Central memory CD4-positive, alpha-beta T cell (primary cell): ENCODE measurements at places on chromosomes 2 and 18.

GRCh38 chr2:207805566-207806226 is 36.0 kb upstream of the FZD5 start:
- DNase-seq = no peak

GRCh38 chr2:239259173-239259572 is 141.6 kb downstream of the HDAC4 start:
- no peak for DNase-seq

DNA sequence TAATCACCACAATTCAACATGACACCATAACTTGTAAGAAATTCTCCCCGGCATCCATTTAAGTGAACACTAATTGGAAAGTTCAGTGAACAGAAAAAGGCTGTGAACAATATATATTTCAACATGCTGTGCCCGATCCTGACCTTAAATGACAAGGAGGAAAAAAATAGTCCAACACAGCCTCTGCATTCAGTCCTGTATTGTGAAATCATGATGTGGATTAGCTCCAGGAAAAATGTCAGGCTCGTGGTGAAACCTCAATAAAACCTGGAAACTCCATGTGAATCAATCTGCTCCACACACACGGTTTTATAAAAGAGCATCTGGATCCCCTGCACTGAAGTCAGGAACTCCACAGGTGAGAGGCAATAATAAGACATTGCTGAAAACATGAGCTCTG is 145.4 kb upstream of the SPOPL start:
- DNase-seq = no peak

DNA sequence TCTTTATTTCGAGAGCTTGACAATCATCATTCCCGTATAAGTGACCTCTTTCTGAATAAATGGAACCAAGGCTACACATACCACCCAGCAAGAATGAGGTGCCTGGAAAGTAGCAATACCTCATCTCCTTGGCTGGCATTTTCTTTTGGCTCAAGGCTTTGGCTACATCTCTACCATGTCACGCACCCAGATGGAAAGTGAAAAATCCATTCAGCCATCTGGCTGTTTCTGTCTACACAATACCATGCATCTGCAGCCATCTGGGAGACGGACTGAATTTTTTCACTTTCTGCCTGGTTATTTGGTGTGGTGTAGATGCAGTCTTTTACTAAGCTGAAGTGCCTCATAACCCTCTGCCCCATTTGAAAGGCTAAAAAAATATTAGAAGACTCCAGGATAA is 566.9 kb downstream of the BCL11A start:
- DNase-seq = no peak

- DNase-seq = no peak
These were observed 114.8 kb downstream of the NEB start for GRCh38 chr2:151619337-151619989.

DNA sequence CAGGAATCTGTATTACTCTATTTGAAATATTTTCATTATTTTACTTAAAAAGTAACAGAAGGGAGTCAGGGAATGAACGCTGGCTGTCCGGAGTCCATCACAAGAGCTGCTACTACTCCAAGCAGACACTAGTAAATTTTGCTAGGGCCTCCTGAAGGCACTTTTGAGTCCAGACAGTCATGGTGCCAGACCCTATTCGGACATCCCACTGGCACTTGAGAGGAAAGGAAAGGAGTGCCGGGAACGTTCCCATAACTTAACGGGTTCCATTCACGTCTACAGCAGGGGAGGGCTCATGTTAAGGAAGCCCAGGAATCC is 563 bp upstream of the GMCL1 start:
- DNase-seq = no peak

DNA sequence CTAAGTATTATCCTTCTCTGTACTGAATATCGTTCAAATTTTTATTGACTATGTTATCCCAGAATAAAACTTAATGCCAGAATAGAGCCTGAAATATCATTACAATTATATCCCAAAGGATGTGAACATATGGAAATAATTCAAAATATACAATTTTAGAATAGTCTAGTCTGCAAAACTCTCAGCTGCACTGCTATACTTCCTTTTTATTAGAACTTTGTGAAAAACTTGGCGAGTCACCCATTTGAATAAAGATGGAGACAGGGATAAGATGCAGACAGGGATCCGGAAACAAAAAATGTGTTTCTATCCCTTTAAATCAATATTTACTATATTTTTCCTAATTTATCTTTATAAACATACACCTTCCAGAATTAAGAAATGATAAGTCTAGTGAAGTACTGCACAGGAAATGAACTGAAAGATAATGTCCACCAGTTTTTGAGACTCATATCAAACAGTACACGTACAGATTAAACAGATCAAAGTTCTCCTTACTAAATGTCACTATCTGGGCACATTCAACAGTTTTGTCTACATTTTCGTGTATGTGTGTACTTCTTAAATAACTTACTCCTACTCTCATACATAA is 107.8 kb downstream of the MEP1B start:
- no peak for DNase-seq

DNA sequence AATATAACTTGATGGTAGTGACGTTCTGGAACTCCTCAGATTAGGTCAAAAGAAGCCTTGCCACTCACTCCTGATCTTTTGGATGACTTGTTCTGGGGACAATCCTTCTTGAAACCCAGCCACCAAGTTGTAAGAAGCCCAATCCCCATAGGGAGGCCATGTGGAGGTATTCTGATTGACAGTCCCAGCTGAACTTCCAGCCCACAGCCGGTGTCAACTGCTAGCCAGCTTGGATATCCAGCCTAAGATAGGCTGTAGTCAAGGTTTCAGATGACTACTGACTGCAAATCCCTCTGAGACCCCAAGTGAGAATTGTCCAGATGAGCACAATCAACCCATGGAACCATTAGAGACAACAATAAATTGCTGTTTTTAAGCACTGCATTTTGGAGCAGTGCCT is 31.4 kb downstream of the EIF2AK2 start:
- DNase-seq = no peak

DNA sequence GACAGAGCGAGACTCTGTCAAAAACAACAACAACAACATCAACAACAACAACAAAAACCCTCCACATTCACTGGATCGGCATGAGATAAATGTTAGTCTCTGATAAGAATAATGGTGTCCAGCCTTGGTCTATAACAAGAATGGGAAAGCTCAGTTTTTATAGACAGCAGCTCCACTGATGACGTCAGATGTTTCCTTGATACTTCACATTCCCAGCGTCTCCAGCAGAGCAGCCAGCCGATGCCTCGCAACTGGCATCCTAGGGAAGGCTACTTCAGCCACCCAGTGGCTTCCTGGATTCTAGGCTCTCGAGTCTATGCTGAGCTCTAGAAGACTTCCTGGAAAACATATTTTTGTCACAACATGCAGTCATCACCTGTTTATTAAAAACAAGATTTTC is 271.4 kb upstream of the SMIM21 start:
- no peak for DNase-seq

DNA sequence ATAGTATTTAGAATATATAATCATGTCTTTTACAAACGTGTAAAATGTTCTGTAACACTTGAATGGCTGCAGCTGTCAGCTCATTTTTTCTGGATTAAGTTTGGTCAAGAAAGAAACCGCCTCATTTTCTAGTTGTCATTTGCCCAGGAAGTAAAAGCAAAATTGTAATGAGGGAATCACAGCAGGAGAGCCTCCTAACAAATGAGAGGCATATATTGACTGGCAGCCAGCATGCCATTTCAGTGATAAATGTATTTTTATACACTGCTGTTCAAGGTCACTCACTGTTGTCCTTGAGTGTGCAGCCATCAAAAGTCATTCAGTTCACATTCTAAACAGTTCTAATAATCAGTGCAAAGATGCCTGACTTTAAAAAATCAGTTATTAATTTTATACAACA is 144.3 kb upstream of the BOD1L2 start:
- DNase-seq = no peak

- DNase-seq = no peak
These were observed 44.7 kb downstream of the C2orf42 start for GRCh38 chr2:70145851-70146739.

DNA sequence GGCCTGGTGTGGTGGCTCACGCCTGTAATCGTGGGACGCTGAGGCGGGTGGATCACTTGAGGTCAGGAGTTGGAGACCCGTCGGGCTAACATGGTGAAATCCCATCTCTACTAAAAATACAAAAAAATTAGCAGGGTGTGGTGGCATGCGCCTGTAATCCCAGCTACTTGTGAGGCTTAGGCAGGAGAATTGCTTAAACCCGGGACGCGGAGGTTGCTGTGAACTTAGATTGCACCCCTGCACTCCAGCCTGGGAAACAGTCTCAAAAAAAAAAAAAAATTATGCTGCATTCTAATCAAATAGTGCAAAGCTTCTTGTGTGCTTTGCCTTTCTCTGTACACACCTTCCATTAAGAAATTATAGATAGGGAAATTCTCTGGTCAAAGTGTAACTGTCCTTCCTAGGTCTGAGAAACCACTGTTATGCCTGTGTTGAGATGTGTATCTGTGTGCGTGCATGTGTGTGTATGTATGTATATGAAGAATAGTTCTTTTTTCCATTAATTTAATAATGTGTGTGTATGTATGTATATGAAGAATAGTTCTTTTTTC is 2.5 kb downstream of the CD28 start:
- DNase-seq = no peak

- DNase-seq = no peak
These were observed 9.3 kb upstream of the TSN start for GRCh38 chr2:121746071-121746578.

DNA sequence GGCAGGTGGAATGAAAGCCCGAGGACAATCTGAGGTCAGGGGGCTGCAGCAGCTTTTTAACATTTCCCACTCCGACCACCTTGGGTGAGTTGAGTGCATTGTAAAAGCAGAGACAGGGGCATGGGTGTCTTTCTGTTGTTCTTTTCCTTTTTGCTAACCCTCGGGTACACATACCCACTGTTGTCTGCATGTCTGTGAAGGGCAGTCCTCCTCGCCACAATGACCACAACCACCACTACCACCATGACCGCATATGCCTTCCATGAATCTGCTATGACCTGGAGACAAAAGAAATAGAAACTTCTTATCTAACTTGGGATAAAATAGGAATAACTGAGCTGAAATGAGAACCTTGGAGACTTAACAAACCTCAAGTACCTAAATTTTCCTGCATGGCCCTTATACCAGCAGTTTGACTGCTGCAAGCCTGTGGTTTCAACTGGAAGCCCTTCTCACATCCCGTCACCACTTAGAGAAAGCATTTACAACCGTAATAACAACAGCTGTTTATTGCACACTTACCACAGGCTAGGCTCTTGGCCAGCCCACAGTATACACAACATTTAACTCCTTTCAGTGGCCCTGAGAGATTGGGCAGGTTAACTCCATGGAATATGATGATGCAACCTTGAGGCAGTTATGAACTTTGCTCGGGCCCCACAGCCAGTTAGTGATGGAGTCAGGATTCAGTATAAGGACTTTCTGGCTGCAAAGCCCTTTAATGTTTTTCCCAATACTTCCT is 80.3 kb downstream of the GYPC start:
- DNase-seq = no peak

- no peak for DNase-seq
These were observed 250.9 kb downstream of the IRS1 start for GRCh38 chr2:226548732-226549131.

- DNase-seq = no peak
These were observed 45.3 kb upstream of the UNC80 start for GRCh38 chr2:209726311-209726710.

DNA sequence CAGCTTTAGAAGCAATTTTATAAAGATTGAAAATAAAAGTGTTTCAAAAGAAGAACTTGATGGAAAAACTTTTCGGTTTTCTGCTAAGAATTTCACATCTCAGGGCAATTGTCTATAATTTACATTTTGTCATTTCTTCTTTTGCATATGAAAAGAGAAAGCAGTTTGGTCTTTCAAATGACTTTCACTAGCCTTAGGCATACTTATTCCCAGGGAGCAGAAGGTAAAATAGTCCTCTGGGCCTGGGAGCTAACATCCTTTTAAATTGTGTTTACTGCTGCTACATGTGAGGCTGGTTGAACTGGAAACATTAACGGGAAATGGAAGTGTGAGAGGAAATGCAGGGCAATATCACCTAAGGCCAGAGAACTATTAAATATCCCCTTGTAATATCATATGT is 37.1 kb downstream of the MYO3B start:
- no peak for DNase-seq

DNA sequence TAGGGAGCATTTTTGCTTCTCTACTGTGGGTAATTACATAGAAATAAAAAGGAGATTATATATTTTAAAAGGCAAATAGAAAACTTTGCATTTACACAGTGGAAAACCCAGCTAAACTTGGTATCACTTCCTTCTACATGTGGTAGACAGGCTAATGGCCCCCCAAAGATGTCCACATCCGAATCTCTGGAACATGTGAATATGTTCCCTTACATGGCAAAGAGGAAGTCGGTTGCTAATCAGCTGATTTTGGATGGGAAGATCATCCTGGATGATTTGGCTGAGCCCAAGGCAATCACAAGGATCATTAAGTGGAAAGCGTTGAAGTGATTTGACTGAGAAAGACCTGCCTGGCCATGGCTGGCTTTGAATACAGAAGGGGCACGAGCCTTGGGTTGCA is 26.2 kb downstream of the CREG2 start:
- no peak for DNase-seq

GRCh38 chr2:74162951-74163350 is 15.2 kb upstream of the BOLA3 start:
- no peak for DNase-seq

DNA sequence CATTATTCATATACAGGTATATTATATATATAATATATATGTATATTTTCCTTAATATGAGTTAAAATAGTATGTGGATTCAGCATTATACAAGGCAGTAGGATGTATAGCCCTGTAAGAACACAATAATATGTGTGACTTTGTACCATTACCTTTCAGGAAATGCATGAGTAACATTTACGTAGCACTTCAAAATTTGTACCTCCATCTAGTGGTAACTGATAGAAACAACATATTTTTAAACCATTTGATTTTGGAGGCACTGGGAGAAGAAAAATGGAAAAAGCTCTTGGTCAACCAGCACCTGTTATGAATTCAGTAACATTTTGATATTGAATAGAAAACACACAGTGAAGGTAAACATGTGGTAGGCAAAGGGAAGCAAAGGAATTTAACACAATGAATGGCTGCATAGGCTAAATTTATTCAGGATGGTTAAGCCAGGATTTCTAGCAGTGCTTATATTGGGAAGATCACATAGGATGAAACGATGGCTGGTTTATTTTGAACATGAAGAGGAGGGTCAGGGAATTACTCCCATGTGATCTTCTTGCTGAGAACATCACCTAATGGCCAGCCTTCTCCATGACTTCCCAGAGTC is 565.5 kb downstream of the CCDC85A start:
- DNase-seq = no peak

DNA sequence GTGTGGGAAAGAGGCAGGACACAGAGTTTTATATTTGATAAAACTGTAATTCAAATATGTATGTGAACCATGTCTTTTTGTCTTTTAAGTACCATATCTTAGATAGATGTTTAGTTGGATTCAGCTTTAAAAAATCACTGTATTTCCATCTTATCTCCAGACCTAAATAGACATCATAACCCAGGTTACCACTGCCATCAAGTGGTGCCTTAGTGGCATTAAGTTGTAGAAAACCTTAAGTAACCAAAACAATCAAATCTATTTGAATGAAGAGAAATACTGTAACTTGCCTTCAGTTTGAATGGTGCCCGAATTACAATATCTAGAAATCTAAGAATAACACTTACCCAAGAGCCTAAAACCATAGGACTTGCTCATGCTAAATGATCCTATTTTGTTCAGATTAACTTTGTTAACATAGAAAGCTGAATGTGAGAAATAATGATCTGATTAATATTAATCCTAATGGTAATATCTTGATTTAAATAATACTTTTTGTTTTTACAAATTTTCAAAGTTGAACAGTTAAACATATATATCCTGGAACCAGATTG is 92.5 kb upstream of the MAP2 start:
- no peak for DNase-seq
